ENCODE measurements at places on chromosomes 7 and 10.

DNA sequence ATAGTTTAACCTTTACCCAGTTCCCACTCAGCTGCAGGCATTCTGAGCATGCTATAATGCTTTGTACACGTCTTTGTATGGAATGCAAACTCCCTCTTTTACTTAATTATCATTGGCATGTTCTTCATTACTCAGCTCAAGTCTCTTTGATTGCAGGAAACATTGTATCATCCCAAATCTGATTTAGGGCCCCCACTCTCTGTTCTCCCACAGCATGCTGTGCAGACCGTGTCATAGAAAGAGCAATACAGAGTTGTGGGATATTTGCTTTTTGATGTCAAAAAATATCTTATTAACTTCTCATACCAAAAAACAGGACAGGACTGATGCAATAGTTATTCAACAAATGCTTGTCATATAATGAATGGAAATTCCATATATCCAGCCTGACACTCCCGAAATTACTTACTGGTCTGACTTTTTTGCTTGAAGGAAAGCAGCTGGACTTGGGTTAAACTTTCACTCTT lies 1081.5 kb upstream of the C7orf33 start:
- no peak for DNase-seq

DNA sequence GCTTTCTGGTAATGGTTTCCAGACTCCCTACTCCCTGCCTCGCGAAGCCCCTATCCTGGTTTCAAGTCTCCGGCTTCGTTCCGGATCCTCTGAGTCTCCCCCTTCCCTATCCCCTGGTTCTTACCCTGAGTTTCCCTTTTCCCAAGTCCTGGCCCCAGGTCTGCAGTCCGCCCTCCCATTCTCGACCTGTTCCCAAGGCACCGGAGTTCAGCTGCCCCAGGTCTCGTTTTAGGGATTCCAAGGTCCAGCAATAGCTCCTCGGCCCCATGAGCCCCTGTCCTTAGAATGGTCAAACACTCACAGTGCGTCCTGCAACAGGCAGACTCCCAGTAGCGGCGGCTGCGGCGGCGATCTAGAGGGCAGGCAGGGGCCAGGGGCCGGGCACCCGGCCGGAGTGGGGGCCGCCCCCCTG lies 274 bp downstream of the PITX3 start:
- DNase-seq: no peak

DNA sequence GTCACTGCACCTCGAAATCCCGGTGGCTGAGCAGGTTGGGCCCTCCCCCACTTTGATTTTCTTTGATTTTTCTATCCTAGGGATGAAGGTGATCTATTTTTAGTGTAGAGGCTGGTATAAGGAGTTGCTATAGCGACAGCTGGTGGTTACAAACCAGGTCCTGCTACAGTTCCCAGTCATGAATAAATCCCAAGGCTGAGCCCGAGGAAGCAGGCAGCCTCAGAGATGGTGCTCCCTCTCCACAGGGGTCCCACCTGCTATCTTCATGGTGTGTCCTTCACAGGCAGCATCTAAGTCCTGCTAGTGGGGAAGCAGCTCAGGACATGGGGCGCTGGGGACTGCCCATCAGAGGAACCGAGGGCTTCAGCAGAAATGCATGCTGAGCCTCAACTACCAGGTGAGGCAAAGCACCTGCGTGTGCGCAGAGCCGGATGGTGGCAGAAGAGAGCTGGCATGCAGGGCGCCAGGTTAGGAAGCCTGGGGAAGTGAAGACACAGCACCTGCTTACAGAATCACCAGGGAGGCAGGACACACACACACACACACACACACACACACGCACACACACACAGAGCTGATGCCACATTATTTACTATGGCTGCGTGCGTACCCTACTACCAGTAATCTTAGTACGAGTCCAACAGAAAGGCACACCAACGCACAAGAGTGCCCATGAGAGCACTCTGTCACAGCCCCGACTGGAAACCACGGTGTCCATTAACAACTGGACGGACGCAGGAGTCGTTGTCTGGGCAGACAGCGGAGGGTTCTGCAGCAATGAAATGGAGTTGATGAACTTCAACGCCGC lies 150.9 kb downstream of the PRKAG2 start:
- no peak for DNase-seq

DNA sequence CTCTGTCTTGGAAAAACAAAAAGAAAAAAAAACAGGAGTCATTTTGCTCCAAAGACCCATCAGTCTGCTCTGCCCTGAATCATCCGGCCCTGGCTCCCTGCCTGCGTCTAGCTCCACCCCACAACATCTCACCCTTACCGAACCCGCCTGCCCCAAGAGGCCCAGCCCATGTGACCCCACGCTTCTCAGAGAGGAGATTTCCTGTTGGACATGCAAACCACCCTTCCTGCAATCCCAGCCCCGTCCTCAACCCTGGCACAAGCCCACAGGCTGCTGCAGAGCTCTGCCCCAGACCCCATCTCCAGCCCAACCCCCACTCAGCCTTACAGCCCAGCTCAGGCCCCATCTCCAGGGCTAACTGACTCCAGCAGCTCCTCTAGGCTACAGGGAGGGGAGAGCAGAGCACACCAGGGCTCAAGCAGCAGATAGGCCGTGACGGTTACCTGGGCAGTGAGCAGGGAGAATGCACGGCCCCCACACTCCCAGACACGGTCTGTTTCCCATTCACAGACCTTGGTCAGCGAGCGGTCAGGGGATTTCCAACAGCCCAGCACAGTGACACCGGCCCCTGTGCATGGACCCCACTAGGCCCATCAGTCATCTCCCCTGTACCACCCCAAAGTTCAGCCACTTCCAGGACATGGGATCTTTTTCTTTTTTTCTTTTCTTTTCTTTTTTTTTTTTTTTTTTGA lies 69.9 kb upstream of the GTF2I start:
- no peak for DNase-seq

- no peak for DNase-seq
These were observed 536.8 kb upstream of the NRP1 start for GRCh38 chr10:33871061-33871956.

DNA sequence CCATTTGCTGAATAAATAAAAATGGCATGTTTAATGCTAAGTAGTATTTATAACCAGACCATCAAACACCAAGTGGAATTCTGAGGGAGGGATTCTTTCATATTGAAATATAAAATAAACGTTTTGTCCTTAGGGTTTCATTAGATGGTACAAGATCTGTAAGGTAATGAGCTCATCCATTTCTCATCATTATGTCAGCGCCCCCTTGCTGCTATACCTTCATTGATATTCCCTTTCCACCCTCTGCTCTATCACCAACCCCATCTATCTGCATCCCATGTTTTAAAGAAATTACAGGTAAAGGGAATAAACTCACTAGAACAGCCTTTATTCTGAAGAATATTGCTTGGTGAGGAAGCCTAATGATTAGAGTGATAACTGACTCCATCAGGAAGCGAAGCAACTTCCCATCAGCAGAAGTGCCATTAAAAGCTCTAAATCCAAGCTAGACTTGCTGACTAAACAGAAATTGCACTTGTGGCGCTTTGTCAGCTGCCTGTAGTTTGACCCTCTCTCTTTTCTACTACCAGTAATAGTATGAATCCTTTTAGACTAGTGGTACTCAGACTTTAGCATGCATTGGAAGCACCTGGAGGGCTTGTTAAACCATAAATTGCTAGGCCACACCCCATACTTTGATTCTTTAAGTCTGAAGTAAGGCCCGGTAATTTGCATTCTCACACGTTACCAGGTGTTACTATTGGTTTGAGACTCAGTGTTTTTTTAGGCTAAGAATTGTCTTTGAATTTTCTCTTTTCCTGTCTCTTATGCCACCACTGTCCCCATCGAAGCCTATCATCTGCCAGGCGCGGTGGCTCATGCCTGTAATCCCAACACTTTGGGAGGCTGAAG lies 27.5 kb downstream of the ADD3 start:
- no peak for DNase-seq

DNA sequence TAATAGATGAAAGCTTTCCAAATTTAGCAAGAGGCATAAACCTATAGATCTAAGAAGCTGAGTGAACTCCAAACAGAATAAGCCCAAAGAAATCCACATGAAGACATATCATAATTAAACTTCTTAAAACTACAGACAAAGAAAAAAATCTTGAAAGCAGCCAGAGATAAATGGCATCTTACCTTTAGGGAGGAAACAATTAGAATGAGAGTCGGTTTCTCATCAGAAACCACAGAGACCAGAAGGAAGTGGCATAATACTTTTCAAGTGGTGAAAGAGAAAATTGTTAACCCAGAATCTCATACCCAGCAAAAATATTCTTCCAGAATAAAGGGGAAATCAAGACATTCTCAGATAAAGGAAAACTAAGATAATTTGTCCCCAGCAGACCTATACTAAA lies 98.9 kb upstream of the NANOS1 start:
- no peak for DNase-seq

- no peak for DNase-seq
These were observed 76.0 kb upstream of the C1QL3 start for GRCh38 chr10:16597656-16598055.

DNA sequence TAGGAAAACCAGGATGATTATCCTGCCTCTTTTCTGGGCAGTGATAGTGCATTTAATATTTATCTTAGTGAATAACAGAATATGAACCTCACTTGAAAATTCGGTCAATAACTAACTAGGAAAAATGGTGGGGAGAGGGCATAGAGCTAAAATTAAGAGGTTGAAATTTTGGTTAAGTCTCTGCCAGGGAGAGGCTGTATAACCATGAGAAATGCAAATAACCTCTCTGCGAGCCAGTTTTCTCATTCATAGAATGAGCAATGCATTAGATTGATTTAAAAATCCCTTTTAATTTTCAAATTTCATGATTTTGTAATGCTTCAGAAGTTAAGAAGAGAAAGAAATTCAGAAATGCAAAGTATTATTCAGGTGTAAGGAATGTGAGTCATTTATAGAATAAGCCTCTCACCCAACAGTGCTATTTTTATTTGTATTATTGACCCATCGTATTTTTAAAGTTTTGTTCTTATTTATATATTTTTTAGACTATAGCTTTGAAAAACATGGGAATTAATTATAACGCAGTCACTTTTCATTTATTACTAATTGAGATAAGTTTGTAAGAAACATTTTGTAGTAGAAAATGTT lies 104.7 kb downstream of the PHF14 start:
- no peak for DNase-seq

DNA sequence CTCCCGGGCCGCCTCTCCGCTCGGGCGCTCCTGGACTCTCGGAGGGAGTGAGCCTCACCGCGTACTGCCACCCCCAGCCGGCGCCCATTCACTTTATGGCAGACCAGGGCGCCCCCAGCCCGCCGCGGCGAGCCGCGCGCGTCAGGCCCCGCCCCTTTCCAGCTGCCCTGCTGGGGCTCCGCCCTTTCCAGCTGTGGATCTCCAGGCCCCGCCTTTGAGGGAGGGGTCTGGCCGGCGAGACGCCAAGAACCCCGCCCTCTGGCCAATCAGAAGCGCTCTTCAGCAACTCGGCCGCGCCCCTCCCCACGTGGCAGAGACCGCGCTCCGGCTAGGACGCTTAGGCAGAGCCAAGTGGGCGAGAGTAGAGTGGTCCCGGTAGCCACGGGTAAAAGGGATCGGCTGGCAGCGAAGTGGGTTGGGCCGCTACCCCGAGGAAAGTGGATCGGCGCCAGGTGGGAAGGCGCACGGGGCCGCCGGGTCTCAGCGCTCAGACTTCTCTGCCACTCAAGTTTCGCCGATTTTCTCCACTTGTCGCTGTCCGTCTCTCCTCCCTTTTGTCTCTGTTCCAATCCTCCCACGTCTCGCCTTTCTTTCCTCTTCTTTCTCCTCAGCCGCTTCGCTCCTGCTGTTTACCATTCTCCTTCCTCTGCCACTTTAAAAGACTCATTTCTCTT lies at the start of gene PITX3:
Gene PITX3, minus strand, starts transcription at position 69 of the 674 bp plus-strand sequence. CDS start 9,432 bp downstream, outside the sequence.
- DNase-seq: peak; percentile 93

DNA sequence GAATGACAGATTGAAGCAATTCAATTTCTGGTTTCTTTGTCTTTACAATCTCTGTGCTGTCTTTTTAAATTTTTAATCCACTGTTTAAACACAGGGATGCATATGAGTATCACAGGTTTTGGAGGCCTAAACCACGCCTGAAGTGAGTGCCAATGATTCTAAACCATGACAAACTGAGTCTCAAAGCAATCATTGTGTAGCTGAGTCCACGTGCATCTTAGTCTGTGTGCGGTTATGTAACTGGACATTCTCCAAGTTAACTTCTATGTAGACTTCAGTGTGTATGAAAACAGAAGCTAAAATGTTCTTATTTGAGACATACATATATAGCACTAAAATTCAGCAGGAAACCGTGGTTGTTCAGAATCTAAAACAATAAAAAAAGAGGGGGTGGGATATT lies 79.3 kb upstream of the ST8SIA6 start:
- DNase-seq: no peak

- no peak for DNase-seq
These were observed 155.1 kb downstream of the ANK3 start for GRCh38 chr10:60234551-60234950.

DNA sequence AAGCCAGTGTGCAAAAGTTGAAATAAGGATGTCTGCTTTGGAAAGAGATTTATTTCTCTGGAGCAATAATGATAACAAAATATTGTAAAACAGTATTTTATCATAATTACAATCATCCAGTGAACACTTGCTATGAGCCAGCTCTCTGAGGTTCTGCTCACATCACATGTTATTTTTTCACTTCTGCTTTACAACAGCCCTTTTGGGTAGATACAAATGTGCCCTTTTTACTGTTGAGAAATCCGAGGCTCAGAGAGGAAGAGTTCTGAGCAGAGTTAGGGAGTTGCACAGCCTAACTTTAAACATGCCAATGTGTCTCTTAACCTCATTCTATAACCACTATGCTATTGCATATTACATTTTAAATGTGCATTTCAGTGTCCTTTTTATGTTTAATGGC lies 232.6 kb upstream of the CDC14C start:
- no peak for DNase-seq

- no peak for DNase-seq
These were observed 550.8 kb downstream of the IPMK start for GRCh38 chr10:57716884-57717283.

All from activated CD4-positive, alpha-beta T cell treated with anti-CD3 and anti-CD28 coated beads, Interleukin-2, amount 10 ng/mL, durations not matched to agents 7 days and 5 days (primary cell).